ENCODE measurements at places on chromosomes 6 and 20.

- DNase-seq: no peak
Observed at GRCh38 chr20:2387180-2387577, 6.5 kb downstream of the TGM6 start.

DNA sequence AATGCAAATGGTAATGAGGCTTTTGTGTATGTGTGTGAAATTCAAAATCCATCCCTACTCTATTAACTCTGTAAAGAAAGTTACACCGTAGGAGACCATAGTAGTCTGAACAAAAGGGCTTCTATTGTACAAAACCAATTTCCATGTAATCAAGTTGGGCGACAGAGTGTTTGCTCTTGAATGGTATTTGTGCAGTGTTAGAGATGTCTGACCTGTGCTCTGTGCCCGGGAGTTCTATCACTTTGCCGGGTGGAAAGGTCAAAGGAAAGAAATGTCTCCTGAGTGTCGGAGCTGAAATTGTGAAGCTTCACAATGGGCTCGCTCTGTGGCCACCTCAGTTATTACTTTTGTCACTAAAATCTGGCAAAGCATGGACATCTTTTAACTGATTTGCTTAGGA, 312.0 kb downstream of the SAMD5 start:
- no peak for DNase-seq

DNA sequence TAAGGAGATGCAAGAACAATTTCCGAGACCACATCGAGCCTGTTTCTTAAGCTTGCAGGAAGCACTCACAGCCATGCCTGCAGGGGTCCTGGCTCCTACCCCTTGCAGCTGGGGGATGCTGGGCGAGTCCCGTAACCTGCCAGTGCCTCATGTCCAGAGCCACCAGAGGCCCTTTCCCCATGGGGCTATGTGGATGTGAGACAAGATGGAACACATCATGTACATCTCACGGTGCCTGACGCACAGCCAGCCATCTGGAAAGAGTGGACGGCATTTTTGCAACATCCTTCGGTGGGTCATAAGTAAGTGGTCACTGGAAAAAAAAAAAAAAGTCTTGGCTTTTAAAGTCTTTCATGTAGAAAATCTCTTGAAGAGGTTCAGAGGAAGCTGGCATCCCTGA, 72.8 kb downstream of the CDH4 start:
- no peak for DNase-seq

- no peak for DNase-seq
Observed at GRCh38 chr20:50195524-50196120, 5.0 kb downstream of the CEBPB start.

GRCh38 chr6:8982668-8983067, 547.3 kb upstream of the SLC35B3 start:
- DNase-seq: no peak

DNA sequence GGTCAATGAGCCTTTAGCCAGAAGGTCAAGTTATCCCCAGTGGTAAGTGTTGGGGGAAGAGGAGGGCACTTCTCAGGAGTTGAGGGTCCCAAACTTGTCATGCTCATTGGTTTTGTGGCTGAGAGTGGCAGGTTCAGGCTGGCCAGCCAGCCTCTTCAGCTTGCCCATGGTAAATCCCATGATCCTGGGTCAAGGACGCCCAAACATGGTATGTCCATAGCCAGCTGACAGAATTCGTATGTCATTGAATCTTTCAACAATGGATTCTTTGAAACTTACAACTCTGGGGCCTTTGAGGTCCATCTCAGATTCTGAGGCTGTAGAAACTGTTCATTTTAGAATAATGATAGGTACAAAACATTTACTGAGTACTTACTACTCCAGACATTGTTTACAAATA, 36.1 kb upstream of the RSPO4 start:
- DNase-seq: no peak

DNA sequence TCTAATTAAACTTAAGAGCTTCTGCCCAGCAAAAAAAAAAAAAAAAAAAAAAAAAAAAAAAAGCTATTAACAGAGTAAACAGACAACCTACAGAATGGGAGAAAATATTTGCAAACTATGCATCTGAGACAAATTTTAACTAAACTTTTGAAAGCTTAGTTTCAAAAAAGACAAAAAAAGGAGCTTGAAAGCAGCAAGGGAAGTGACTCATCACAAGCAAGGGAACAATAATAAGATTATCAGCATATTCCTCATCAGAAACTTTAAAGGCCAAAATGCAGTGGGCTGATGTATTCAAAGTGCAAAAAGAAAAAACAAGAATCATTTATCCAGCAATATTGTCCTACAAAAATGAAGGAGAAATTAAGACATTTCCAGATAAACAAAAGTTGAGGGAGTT, 158.6 kb downstream of the RNF144B start:
- DNase-seq: no peak

DNA sequence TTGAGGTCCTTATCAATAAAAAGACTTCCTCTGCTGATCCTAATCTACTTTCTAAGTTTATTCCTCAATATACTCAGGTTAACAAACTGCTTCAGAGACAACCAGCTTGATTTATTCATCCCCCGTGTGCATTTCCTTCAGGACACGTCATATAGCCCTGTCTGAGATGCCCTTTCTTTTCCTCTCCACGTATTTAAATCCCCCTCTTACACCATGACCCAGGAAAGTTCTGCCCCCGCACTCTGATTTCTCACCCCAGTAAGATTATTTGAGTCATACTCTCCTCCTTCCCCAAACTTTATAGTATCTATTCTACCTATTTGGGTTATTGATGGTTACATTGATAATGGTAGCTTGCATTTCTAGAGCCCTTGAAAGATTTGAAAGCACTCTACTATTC, 9.8 kb upstream of the CGA start:
- no peak for DNase-seq

GRCh38 chr6:8539453-8539852, 104.1 kb upstream of the SLC35B3 start:
- DNase-seq: no peak

GRCh38 chr20:50328222-50328979, 137.8 kb downstream of the CEBPB start:
- DNase-seq: no peak

DNA sequence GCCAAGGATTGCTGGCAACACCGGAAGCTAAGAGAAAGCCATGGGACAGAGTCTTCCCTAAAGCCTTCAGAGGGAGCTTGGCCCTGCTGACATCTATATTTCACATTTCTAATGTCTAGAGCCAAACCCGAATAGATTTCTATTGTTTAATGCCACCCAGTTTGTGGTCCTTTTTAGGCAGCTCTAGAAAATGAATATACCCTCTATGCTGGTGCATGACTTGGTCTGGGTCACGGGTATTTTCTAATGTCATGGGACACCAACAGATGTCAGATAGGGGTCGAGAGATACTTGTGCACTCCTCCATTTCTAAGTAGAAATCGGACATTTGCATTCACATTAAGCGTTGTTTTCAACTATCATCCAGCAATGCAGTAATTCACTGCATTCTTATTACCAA, 37.0 kb upstream of the SOX4 start:
- no peak for DNase-seq

DNA sequence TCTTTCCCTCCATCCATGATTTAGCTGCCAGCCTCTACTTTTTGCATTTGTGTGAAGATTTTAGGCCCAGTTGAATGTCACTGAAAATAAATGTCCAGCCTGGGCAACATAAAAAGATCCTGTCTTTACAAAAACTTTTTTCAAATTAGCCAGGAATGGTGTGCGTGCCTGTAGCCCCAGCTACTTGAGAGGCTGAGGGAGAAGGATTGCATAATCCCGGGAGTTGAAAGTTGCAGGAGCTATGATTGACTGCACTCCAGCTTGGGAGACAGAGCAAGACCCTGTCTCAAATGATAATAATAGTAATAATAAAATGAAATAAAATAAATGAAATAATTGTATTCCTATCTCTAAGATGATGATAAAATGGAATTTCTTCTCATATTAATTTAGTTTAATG, 5.0 kb upstream of the GFOD1 start:
- no peak for DNase-seq

GRCh38 chr6:40791004-40791403, 203.8 kb upstream of the LRFN2 start:
- DNase-seq: no peak

DNA sequence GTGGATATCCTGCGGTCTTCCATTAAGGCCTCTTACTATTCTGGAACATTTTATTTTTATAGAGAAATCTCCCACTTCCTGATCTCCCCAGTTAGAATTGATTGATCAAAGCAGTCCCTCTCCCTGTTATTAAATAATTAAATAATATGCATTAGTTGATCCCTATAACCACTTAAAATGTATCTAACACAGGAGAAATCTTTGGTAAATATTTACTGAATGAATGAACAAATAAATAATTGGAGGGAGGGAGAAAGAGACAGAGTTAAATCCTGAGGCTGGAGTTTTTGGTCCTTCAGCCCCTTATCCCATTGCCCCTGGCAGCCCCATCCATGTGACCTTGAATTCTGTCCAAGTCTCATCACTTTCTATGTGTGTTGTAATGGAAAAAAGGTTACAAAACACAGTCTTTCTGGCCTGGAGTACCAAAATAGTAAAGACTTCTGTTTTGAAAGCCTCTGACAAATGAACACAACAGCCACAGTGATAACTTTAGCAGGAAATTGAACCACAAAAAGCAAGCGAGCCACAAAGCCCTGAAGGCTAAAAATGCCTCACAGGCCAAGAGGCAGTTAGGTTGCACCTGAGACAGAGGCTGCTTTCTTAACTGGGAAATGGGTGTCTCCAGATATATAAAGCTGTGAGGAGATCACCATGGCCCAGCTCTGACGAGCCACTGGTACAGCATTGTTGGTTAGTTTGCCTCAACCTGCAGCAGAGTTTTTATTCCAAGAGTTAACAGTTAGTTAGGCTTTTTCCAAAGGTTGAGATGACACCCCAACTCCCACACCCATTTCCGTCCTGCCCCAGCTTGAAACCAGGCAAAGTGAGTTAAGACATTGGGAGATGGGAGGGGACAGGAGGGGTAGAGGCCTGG, 11.3 kb downstream of the NT5E start:
- DNase-seq: no peak

- peak; percentile 51 for DNase-seq
Observed at GRCh38 chr6:4775494-4776130, 592 bp upstream of the CDYL start.

- DNase-seq: no peak
Observed at GRCh38 chr6:5217356-5217755, 43.4 kb downstream of the LYRM4 start.

- no peak for DNase-seq
Observed at GRCh38 chr20:4811661-4812181, 90.0 kb downstream of the PRND start.

- peak; percentile 27 for DNase-seq
Observed at GRCh38 chr20:58179432-58180099, 48.9 kb downstream of the ANKRD60 start.

DNA sequence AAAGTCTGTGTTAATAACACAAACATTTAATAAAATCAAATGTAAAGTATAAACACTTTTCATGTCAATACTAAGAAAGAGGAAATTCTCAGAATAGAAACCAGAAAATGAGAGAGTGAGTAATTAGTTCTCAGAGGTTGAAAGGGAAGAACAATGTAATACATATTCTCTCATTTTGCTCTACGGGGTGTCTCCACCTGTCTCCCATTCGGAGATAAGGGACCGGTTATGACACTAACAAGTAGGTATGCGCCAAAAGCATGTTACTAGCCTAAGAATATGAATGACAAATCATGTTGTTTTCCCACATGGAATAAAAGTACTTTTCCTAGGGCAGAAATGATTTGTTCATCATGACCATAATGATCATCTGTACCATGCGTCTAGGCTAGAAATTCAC, 35.6 kb upstream of the PRELID3B start:
- no peak for DNase-seq

GRCh38 chr6:13360671-13361540, 32.6 kb upstream of the TBC1D7 start:
- no peak for DNase-seq

- DNase-seq: no peak
Observed at GRCh38 chr6:29829766-29830165, 2.1 kb downstream of the HLA-G start.

DNA sequence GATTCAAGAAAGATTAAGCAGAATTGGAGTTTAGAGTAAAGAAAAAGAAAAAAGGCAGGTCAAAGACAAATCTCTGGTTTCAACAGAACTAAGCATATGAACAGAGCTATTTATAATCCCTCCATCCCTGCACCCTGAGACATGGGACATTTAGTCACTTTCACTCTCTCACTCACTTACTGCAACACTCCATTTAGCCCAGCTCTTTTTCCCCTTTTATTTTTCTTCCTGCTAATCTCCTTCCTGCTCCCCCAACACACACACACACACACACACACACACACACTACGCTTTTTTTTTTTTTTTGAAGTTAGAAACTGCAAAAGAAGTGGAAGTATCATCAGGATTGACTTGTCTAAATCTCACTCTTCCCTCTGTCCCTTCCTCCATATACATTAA, 45.1 kb upstream of the TBC1D7 start:
- DNase-seq: no peak

GRCh38 chr20:59007665-59008511, 834 bp upstream of the CTSZ start:
- DNase-seq: no peak

GRCh38 chr6:130724089-130724488, 103.1 kb upstream of the SMLR1 start:
- no peak for DNase-seq

DNA sequence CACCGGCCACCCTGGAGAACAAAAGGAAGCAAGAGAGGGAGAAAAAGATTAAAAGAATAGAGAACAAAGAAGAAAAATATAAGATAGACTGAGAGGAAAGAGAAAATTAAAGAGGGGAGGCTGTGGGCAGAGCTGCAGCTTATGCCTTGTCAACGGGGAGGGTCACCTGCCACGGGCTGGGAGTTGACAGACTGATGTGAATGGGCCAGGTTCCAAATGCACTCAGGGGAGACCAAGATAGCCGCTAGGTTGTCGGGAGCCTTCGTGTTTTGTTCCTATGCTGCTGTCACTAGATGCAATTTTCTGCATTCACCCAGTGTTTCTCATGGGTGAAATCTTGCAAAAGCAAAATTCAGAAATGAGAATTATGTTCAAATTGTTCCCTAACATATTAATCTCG, 119.6 kb upstream of the MTHFD1L start:
- DNase-seq: no peak

DNA sequence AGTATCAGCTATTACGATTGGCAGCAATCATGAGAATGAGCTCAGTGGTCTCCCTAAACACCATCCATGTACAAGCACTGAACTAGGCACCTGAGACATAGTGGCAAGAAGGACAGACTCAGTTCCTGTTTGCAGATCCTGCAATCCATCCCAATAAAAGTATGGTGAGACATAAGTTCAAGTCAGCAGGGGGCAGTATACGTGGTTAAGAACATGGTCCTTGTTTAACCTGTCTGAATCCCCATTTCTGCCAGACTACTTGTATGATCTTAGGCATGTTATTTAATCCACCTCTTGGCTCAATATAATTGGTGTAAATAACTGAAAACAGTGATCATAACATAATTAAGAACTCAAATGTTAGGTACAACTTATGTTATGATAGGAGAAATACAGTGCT, 33.2 kb upstream of the PNISR start:
- no peak for DNase-seq
